ENCODE measurements at places on chromosomes 7 and 10.

GRCh38 chr10:22002591-22003176, 846 bp downstream of the DNAJC1 start:
- peak; percentile 10 for DNase-seq

DNA sequence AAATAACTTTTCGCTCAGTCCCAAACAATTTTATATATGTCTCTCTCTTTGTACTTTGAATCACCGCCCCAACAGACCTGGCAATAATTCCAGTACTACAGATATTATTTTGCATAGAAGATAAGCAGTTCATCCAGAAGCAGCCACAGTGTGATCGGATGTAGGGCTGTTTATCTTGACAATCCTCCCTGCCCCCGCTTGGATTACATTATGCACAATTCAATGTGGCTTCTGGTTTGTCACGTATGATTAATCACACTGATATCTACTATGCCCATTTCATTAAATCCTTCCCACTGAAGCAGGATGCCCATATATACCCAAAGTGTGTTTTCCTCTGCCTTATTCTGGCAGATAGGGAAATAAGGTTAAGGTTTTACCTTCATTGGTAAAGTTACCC, 115.2 kb downstream of the PDE1C start:
- no peak for DNase-seq

- no peak for DNase-seq
Measured at GRCh38 chr7:47147213-47147631, 434.7 kb downstream of the TNS3 start.

- DNase-seq: no peak
Measured at GRCh38 chr10:6396652-6397051, 183.4 kb downstream of the PRKCQ start.

GRCh38 chr7:14754631-14755030, 147.9 kb downstream of the DGKB start:
- DNase-seq: no peak

GRCh38 chr7:129719980-129720732, 108.6 kb downstream of the NRF1 start:
- no peak for DNase-seq

DNA sequence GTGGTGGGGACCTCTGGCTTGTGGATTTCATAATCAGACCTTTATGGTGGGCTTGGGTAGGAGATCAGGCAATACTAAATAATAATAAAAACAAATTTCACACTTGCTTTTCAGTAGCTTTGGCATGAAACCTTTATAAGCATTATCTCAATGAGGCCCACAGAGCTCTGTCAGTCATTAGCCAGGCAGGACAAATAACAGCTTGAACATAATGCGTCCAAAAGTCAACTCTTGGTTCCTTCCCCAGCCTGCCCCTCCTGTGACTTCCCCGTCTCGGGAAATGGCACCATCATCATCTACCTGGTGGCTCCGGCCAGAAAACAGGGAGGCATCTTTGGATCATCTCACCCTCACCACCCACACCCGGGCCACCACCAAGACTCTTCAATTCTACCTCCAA, 40.8 kb downstream of the KCTD7 start:
- DNase-seq: no peak

DNA sequence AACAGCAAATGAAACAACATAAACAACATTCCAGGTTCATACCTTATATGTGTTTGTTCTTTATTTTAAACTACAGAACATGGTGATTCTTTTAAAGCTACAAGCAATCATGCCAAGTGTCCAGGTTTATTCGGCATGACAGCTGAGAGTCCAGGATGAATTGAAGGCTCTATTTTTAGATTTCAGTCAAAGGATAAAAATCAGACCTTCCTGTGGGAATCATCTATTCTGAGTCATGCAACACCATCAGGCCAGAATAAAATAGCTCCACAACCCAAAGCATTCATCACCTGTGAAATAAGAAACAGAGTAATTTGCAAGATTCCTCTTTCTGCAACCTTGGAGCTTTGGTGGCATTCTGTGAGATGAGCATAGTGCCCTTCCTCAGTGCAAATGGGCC, 292.4 kb upstream of the MYO3A start:
- no peak for DNase-seq

DNA sequence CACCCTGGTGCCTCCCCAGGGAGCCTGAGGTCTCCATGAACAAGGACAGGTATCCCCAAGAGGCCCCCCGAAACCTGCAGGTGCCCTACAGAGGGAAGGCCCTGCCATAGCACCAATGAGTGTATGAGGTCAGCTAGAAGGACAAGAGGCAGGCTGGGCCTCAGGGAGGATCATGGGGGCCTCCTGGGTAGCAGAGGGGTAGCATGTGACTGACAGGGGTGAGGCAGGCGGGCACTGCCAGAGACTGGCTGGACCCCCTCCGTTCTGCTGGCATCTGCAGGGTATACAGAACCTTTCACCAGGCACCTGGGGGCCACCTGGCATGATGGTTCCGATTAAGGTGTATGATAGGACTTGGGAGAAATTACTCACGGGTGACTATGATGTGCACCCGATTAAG, 79.2 kb upstream of the KCTD7 start:
- DNase-seq: no peak

DNA sequence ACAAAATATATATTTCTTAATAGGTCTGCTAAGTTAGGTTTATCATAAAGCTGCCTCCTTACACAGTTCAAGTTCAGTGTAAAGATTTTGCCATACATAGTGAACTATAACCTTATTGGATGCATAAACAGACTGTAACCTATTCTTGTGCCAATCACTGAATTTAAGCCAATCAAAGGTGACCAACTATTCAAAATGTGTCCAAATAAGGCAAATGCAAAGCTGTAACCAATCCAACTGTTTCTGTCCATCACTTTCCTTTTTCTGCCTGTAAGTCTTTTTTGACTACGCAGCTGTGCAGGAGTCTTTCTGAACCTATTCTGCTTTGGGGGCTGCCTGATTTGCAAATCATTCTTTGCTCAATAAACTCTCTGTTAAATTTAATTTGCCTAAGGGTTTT, 11.6 kb upstream of the DNMBP start:
- DNase-seq: no peak

GRCh38 chr7:152564656-152565250, 111.2 kb downstream of the XRCC2 start:
- DNase-seq: no peak

GRCh38 chr7:44637788-44638594, 31.6 kb downstream of the OGDH start:
- DNase-seq: no peak

DNA sequence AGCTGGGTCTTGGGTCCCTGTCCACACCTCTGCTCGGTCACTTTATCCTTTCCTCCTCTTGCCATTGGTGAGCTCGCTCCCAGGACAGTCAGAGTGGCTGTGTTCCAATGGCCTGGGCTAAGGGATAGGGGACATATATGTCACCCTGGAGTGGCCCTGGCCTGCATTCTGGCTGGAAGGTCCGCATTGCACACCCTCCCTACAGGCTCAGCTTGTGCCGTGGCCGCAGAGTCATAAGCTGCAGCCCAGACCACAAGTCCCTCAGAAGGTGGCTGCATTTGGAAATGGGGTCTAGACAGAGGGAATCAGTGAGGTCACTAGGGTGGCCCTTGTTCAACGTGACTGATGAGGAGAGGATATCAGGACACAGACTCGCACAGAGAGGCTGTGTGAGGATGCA, 363.8 kb upstream of the SHH start:
- no peak for DNase-seq

- no peak for DNase-seq
Measured at GRCh38 chr10:81104494-81104893, 566.8 kb downstream of the SH2D4B start.

DNA sequence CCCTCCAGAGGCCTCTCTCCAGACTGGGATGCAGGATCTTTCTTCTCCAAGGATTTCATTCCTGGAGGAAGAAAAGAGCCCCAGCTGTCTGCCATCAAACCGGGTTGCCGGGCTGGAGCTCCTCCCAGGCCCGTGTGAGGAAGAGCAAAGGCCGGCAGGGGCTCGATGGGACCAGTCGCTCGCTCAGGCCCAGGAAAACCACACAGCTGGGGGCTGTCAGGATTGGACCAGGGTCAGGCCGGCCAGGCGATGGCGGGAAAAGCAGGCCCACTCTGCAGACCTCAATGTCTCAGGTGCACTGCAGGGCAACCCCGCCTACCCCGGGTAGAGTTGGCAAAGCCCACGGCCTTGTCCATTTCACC, 98.1 kb upstream of the DNAAF5 start:
- no peak for DNase-seq

DNA sequence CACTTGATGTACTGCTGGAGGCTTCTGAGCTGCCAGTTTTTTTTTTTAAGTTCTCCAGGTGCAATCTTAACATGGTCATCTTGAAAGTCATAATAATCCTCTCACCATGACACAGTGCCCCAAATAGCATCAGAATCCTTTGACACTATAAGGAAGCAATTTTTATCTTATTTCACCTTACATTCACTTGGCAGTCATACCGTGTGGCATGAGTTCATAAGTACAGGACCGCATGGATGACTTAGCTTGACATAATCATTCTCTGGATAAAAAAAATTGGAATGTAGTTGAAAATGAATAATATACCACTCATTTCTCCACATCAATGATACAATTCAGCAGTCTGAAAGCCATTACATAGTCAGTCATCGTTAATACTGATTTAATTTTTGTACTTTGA, 25.6 kb upstream of the TMEM196 start:
- no peak for DNase-seq

DNA sequence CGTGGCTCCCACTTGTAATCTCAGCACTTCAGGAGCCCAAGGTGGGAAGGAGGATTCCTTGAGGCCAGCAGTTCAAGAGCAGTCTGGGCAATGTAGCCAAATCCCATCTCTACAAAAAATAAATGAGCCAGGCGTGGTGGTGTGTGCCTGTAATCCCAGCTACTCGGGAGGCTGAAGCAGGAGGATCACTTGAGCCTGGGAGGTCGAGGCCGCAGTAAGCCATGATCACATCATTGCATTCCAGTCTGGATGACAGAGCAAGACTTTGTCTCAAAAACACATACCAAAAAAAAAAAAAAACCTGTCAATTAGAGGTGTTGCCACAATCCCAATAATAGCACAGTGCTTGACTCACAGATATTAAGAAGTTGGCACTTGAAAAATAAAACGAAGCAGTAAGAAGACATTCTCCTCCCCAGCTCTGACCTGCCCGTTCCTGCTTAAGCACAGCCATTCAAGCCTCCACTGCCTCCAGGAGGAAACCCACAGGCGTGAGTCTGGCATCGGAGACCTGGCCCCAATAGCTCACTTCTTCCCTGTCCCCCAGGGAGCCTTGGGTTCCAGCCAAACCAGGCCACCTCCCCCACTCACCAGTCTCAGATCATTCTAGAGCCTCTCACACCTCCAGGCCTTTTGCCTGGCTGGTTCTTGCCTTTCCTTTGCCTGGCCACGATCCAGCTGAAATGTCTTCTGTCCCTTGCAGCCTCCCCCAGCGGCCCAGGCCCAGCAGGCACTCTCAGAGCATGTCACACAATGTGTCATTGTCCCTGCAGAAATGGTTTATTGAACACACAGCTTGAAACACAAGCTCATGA, 45.3 kb upstream of the GTF2I start:
- DNase-seq: peak; percentile 66

GRCh38 chr10:2120746-2121145, 383.4 kb upstream of the ADARB2 start:
- peak; percentile 21 for DNase-seq

DNA sequence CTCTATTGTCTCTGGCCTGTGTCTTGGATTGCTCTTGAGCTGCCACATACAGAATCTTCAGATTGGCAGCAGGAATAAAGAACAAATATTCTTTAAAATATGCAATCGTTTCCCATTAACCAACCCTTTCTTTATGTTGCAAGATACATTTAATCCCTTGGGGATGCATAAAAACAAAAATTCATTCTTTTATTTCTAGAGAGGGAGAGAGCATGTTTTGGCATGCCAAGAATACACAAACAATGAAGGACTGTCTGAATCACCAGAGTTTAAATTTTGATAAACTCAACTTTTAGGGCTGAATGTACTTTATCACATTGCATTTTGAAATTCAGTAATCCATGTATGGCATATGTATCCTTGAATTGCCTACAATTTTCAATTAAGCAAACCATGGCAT, 154.3 kb upstream of the SEMA3D start:
- no peak for DNase-seq

- DNase-seq: no peak
Measured at GRCh38 chr7:1696671-1697498, 26.8 kb downstream of the ELFN1 start.

DNA sequence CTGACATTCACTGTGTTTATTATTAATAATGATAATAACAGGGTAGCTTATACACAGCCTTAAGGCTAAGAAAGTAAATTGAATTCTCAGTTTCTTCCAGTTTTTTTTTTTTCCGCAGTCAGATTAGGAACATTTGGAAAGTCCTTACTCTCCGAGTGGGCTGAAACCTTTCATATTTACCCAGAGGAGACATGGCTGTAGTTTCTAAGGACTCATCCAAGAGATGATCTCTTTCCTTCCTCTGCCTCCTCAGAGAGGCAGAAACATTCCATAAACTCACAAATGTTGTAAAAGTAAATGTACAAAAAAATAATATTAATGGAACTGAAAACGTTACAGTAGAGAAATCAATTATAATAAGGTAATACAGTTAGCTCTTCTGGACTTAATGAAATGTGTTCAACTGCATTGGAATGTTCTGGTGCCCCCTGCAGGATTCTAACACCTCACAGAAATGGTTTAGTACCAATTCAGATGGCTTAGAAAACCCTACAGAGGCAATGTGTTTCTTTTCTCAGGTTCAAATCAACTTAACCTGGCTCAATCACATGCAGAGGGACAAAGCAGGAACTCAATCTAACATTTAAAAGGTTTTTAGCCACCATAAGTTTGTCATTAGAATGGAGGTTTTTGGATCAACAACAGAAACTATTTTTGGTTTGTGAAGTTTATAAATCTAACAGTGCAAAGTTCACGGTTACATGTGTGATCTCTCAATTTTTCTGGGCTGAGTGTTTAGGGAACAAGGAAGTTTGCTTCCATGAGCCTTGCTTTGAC, 71.7 kb downstream of the ICA1 start:
- peak; percentile 85 for DNase-seq

DNA sequence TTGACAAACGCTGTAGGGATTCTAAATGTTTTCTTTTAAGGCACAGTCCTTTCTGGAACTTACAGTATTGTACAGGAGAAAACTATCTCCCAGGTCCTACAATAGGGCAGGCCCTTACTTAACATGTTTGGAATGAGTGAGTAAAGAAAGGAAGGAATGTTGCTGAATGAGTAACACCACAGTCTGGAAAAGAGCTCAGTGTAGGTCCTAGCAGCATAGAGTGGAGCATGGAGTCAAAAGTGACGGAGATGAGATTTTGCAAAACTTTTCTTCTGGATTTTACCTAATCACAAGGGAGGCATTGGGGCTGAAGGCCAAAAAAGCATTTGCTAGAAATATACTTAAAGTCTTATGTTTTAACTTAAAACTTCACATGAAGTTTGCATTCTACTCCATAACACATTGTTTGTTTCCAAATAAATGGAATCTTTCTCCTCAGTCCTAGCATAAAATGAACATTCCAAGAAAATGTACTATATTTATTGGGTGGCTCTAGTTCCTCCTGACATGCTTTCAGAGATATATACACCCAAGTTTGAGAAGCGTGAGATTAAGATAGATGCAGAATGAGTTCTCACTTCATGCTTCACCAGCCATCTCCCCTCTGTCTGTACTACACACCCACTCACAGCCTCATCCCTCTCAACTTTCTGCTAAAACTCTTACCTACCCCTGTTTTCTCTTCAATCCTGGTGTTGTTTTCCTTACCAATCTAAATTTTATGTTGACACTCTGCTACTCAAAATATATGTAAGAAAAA, 20.2 kb upstream of the ADD3 start:
- DNase-seq: no peak

Data from Ammon's horn (tissue), 1 donor.